ENCODE measurements at places on chromosomes 1 and 21.

- no peak for DNase-seq
These were observed at the start of gene PCSK9 for GRCh38 chr1:55039342-55040082. TSS of gene PCSK9 (plus strand) at chr1:55039548. CDS start at chr1:55039838, 290 bp downstream.

DNA sequence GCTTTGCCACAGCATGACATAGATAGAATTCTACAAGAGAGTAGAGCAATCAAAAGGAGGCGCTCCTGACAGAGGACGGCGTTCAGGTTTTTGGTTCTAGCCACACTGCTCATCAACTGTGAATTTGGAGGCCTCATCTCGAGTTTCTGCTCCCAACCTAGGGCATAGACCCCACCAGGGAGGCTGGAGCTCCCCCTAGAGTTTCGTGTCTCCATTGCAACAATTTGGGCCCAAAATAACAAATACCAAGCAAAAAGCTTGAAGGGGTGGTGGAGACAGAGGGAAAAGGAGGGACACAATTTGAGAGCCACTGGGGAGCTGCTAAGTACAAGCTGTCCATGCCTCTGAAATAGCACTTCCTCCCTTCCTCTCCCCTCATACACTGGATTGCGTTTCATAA is 297.0 kb downstream of the GPATCH2 start:
- DNase-seq: no peak

DNA sequence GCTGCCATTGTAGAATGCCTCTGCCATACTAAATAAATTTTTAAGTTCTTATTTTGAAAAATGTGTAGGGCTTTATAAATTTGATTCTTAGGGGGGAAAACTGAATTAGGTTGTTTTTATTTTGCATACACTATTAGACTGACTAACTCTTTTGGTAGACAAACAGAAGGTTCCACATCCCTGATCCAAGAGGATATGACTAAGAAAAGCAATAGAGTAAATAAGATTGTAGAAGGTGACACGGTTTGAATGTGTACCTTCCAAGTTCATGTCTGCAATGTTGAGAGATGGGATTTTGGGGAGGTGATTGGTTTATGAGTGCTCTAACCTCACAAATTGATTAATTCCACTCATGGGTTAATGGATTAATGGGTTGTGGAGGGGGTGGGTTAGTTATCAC is 127.9 kb downstream of the GLUL start:
- no peak for DNase-seq

DNA sequence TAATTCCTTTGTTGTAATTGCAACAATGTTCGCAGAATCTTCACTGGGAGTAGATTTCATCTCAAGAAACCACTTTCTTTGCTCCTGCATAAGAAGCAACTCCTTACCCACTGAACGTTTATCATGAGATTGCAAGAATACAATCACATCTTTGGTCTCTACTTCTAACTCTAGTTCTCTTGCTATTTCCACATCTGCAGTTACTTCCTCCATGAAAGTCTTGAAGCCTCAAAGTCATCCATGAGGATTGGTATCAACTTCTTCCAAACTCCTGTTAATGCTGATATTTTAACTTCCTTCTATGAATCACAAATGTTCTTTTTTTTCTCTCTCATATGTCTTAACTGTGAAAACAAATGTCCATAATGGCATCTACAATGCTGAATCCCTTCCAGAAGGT is 118.6 kb upstream of the RAB4A start:
- DNase-seq: no peak

GRCh38 chr1:53332186-53332564 is 4.3 kb upstream of the LRP8 start:
- no peak for DNase-seq

DNA sequence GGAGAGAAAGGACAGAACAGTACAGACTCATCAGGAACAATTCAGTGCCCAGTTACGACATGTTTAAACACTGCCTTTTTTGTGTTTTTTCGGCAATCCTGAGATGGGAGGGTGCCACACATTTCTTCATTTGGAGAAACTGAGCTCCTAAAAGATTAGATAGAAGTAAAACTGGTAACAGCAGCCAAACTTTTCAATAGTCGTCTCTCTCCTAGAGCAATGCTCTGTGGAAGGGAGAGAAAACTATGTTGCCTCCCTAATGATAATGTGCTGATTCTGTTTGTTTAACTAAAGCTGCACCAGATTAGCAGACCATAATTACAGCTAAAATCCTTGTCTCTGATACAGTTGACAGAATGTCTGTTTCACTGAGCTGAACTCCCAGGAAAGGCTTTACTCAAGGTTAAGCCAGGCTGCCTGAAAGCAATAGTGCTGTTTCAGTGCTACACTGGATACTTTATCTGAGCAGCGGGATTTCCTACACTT is 76.2 kb upstream of the CXADR start:
- no peak for DNase-seq

DNA sequence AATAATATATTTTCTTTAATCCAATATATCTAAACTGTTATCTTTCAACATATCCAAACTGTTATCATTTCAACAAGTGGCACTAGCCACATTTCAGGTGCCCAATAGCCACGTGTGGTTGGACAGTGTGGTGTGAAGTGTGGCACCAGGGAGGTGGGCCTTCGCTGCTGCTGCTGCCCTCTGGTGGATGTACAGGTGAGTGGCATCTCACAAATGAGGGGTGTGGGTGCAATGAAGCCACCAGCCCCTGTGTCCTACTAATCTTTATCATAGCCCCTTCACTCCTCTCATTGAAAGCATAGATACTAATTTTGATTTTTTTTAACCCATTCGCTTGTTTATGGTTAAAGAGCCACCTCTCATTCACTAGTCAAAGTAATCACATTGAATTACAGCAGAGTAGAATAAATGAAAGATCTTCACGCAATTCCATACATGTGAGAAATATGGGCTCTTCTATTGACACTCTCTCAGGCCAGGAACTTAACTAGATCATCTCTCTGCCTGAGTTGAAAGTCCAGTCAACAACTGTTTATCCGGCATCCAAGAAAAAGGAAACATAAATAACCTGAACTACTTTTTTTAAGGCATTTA is 499.2 kb downstream of the OMA1 start:
- no peak for DNase-seq

- no peak for DNase-seq
These were observed 3.2 kb downstream of the TRNP1 start for GRCh38 chr1:26996665-26997064.

DNA sequence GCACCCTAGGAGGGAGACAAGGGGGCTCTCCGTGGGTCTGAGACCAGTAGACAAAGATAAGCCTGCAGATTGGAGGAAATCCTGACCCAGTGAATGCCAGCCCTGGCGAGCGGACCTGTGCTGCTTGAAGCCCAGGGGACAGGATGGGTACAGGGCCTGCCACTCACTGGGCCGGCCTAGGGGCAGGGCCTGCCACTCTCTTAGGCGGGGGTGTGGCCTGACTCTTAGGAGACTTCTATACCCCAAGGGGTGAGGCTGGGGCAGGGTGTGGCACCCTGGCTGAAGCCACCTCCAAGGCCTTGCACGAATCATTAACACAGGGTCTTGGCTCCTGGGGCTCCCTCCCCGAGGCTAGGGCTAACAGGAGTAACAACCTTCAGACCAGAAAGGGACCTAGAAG is 30.7 kb downstream of the TRIM62 start:
- no peak for DNase-seq

GRCh38 chr1:178010674-178011464 is 41.0 kb upstream of the SEC16B start:
- no peak for DNase-seq
